GM03348 (cell line): ENCODE measurements at places on chromosomes 5 and 9.

DNA sequence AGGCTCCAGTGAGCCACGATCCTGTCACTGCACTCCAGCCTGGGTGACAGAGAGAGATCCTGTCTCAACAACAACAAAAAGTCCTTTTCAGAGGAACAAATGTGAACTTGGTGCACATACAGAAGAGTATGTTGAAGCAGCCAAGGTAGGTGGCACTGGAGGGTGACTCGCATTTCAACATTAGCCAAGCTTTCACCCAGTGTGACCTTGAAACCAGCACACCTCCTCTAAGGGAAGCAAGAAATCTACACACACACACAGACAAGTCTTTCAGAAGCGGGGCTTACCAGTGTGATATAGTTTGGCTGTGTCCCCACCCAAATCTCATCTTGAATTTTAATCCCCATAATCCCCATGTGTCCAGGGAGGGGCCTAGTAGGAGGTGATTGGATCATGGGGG is 225.2 kb downstream of the SEMA5A start:
- no peak for DNase-seq

GRCh38 chr9:109799792-109800191 is 19.8 kb downstream of the PALM2AKAP2 start:
- peak; percentile 65 for DNase-seq

GRCh38 chr9:33914887-33915628 is 98.1 kb downstream of the UBE2R2 start:
- no peak for DNase-seq

- DNase-seq: no peak
These were observed 26.8 kb downstream of the GRIA1 start for GRCh38 chr5:153517241-153517611.

DNA sequence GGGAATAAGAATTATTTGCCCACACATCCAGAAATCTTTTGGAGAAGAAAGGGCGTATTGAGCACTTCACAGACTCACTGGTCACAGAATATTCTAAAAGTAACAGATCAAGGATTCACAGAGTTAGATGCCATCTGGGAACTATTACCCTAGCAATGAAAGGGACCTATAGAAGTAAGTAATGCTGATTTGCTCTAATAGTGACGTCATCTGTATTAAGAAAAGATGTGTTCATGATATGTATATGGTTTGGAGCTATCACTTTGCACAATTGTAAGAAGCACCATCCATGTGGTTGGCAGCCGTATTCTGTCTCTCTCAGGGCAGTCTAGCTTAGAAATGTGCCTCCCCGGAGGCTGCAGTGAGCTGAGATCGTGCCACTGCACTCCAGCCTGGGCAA is 52.8 kb upstream of the SV2C start:
- no peak for DNase-seq

- DNase-seq: no peak
These were observed 782.8 kb upstream of the NUDT12 start for GRCh38 chr5:104345222-104346016.

DNA sequence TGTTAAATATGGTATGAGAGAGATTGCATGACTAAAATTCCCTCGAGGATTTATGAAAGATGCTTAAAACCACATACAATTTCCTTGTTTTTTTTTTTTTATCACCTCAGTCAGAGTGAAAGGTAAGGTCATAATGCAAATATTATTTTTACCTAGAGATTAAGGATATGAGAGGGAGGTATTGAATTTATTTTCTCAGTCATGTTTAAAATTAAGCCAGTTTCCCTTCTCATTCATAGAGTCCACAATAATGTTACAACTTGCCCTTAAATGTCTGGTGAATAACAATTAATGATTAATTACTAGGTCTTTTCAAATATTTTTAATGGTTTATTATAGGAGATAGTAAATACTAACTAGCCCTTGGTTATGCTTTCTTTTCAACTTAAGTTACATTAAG is 144.9 kb upstream of the HAPLN1 start:
- DNase-seq: no peak

DNA sequence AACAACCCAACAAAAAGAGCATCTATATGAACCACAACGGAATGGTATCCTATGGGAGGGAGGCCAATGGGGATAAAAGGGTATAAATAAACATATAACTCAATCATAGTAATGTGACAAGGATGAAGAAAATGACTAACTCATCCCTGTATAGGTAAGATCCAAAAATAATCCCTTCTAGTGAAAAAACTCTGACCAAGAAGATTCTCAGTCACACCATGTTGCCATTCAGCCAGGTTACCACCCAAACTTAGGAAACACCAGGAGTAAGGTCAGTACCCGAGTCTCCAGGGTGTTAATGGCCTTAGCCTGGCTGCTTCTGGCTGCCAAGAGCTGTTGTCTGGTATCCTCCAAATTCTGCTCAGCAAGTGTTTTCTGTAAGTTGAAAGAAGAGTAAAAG is 32.8 kb downstream of the GOLGA1 start:
- no peak for DNase-seq

DNA sequence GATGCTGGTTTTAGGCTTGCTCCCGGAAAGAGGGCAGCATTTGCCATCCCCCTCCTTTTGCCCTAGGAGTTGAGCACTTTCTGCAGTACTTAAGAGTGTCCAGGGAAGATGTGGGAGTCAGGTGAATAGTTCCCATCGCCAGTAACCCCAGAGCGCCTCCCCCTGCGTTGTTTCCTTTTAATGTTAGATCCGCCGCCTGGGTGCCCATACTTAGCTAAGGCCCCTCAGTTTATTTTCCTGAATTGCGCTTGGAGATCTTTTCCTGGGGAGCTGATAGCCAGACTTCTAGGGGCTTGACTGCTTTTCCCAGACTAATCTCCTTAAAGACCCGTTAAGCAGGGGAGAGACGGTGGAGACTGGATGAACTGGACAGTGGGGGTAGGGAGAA is 377 bp upstream of the PCDHAC2 start:
- no peak for DNase-seq

DNA sequence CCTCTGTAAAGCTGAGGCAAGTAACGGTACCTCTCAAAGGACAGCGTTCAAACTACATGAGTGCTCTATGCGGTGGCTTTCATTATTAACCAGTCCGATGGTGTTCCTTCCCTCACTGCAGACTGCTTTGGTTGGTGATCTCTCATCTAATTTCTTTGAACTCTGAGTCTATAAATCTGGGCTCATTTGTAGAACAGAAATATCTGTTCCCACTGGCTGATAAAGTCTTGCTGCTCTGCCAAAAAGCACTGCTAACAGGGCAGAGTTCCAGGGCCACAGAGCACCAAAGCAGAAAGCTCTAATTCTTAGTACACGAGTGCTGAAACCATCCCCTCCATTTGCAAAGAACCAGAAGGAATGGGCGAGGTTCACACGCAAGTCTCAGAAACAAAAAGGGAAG is 81.9 kb downstream of the MED27 start:
- no peak for DNase-seq

DNA sequence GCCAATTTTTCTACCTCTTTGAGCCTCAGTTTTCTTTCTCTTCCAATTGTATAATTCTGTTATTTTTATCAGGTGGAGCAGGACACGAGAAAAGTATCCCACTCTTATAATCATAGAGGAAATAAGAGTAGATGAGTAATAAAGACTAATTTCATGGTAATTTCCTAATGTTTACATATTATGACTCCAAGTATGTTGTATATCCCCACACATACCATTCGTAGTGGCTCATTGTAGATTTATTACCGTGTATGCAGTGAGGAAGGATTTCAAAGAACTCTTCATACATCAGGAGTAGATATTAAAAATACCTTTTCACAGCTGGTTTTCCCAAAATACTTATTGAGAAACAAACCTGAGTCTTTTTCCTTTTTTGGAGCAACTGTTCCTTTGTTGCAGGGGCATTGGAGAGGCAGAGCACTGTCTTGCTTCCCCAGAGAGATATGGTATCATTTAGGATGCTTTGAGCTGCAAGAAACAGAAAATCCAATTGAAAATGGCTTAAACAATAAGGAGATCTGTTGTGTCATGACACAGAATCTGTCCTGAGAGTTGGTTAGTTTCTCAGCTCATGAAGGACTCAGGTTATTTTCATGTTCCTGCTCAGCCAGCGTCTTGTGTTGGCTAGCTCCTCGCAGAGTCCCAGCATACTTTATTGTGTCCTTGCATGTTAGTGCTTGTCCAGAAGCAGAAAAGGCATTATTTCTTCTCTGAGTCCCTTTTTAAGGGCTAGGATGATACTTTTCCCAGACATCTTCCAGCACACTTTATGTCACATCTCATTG is 291.2 kb downstream of the ARHGAP26 start:
- peak; percentile 66 for DNase-seq

GRCh38 chr9:20823051-20823450 is 139.0 kb downstream of the FOCAD start:
- peak; percentile 12 for DNase-seq

- no peak for DNase-seq
These were observed 34.4 kb upstream of the ARAP3 start for GRCh38 chr5:141716468-141716867.

- peak; percentile 69 for DNase-seq
These were observed 95.3 kb downstream of the GALNT10 start for GRCh38 chr5:154285661-154286408.

- DNase-seq: no peak
These were observed 29.6 kb upstream of the XPA start for GRCh38 chr9:97726716-97727115.

- no peak for DNase-seq
These were observed 33.4 kb downstream of the PCDHGC5 start for GRCh38 chr5:141522301-141522700.

DNA sequence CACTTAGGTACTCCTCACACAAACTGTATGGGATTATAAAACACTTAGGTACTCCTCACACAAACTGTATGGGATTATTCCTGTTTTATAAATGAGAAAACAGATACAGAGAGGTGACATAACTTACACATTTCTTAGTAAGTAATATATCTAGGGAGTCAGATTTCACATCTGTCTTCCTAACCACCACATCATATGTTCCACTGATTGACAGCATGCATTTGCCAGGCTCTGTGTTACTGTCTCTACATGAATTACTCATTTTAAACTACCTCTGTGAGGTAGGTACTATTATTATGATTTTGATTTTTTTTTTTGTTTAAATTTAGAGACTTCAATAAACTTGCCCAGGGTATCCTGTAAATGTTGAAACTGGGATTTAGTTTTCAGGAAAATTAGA is 232.7 kb downstream of the CCDC171 start:
- no peak for DNase-seq

- DNase-seq: no peak
These were observed 51.8 kb downstream of the EHMT1 start for GRCh38 chr9:137670391-137671195.

- DNase-seq: no peak
These were observed 25.5 kb downstream of the ADAM19 start for GRCh38 chr5:157549954-157550549.

DNA sequence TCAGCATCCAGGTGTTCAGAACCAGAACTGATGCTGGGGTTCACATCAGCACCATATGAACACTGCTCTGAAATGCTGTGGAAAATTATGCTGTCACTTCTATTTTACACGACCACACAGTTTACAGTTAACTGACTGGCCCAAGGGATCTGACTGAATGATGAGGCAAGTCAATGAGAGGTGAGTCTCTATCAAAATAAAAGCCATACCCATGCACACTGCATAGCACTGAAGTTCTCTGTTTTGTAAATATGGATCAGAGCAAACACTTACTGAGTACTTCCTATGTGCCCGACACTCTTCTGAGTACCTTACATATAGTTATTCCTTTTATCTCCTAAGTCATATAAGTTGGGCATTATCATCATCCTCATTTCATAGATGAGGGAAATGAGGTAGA is 122.8 kb downstream of the TARS1 start:
- no peak for DNase-seq

DNA sequence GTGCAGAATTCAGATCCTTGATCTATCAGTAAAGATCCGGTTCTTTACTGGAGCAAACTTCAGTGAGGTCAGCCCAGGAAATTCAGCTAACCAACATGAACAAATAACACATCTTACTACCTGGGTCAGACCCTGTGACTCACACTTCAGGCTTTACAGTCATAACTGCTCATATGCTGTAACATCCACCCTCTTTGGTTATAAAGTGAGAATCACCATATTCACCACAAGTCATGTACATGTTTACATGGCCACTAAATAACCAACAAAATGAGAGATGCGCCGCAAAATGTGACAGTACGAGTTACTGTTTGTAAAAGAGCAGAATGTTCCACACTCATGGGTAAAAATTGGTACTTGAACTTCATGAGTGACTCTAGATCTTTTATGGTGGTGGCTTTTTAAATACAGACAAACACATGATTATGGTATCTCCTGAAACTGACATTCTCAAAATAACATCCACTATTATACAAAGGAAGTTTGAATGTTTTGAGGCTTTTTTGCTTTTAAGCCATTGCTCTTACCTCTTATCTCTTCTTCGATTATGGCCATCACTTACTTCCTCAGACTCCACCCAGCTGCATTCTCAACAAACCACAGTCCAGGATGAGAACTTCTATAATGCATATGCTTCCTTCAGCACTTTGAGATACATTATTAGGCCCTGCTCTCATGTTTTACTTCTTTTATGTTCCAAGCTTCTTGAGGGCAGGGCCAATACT is 516.6 kb downstream of the RAB3C start:
- DNase-seq: peak; percentile 16

GRCh38 chr5:14256756-14257393 is 113.7 kb downstream of the TRIO start:
- DNase-seq: no peak

- DNase-seq: peak; percentile 77
These were observed 263.5 kb downstream of the ARHGAP26 start for GRCh38 chr5:143033535-143034250.

- no peak for DNase-seq
These were observed 42.1 kb upstream of the RAPGEF6 start for GRCh38 chr5:131677115-131677514.

- no peak for DNase-seq
These were observed 413.5 kb downstream of the NFIB start for GRCh38 chr9:13900449-13900848.

GRCh38 chr5:174849426-174849825 is 125.0 kb downstream of the MSX2 start:
- DNase-seq: no peak

- DNase-seq: peak; percentile 83
These were observed 69.8 kb upstream of the CCDC112 start for GRCh38 chr5:115366223-115366622.

DNA sequence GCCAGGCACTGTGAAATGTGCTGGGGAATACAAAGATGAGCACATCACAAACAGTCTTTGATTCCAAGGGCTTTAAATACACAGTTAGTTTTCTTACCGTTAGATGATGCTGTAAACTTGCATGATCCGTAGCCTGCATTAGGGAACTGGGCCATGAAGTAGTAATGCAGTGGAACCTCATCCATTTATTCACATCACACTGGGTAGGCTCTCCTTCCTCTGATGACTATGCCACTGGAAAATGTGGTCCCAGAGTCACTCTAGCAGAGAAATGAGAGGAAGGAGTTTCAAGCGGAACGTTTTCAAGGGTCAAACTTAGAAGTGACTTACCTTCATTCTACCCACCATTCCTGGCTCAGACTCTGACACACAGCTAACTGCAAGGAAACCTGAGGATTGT is 26.4 kb downstream of the ZFAND5 start:
- no peak for DNase-seq

DNA sequence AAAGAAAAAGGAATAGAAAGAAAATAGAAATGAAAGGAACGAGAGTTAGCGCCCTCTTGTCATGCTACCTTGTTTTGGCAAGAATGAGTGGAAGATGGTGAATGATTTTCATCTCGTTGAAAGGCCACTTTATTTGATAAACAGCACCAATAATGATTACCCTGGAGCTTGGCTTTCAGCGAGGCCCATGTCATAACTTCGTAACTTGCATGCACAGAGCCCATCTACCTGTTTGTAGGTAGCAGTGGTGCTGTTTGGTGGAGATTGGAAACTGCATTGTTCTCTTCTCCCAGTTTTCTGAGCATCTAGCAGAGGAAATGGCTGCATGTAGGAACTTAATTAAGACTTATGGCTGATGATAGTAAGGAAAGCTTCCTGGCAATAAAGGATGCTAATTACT is 59.3 kb downstream of the NPR3 start:
- DNase-seq: no peak
